ENCODE measurements at places on chromosomes 4 and X.

DNA sequence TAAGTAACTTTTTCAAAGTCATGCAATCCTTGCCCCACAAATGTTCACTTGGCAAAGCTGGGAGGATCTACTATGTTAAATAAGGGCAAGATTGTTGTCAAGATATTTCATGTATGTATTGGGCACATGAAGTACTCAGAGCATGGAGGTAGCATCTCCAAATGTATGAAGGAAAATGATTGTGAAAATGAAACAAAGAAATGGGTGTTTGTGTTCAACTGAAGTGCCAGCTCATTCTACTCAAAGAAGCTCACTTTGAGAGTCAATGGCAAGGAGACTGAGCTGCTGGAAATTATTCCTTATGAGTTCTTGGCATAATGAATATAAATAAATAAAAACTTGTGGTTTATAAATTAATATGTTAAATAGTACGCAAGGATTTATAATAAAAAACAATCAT, 124.5 kb upstream of the ARSJ start:
- DNase-seq: no peak

GRCh38 chr4:170949084-170949483, 859.3 kb upstream of the AADAT start:
- DNase-seq: no peak

DNA sequence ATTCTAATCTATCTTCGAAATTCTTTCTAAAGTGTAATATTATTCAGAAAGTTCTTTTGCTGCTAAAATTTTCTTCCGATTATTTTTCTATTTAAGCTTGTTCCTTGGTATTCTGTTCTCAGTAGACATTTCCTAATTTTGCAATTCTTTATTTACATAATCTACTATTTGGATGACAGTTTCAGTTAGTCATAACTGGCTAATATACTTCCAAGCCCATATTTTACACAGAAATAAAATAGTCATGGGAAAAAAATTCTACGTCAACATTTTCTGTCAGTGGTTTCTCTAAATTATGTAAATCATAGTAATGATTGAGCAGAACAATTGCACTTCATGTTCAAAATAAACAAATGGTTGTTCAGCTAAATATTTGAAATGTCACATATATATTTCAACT, 178.0 kb upstream of the ANKRD50 start:
- DNase-seq: no peak

DNA sequence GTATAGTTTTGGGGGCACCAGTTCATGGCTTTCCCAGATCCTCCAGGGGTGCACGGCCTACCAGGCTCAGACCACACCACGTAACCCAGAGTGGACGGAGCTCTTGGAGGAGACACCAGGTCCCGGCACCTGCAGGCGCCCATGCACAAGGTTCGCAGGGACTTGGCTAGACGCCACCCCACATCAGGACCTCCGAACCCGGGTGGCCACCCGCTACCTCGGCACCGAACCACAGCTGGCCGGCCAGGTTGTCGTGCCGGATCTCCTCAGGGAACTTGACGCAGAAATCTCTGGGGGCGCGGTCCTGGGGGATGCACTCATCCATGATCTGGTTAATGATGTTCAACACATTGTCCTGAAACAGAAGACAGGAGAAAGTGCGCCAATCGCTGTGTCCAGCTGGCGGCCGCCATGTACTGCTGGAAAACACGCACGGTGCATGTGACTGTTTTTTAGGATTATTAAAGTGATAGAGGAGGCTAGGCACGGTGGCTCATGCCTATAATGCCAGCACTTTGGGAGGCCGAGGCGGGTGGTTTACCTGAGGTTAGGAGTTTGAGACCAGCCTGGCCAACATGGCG, 77.1 kb downstream of the ZFYVE28 start:
- no peak for DNase-seq

- DNase-seq: no peak
Measured at GRCh38 chr4:27005905-27006590, 145.4 kb downstream of the STIM2 start.

DNA sequence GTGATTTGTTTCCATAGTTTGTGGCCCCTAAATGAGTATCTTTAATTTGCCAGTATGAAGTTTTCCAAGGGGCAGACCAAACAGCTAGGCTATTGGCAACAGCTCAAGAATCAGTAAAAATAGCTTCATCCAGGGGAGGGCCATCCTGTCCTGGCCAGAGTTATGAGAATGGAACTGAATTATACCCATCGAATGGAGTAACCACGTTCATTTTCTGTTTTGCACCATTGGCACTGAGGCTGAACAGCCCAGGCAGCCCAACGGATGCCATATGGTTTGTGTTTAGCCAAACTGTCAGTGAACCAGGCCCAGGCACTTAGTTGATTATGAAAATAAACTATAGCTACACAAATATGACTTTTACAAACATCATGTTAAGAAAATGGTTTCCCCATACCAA, 17.7 kb upstream of the ASB5 start:
- DNase-seq: no peak

GRCh38 chr4:126560794-126561193, 1072.0 kb upstream of the INTU start:
- DNase-seq: no peak

DNA sequence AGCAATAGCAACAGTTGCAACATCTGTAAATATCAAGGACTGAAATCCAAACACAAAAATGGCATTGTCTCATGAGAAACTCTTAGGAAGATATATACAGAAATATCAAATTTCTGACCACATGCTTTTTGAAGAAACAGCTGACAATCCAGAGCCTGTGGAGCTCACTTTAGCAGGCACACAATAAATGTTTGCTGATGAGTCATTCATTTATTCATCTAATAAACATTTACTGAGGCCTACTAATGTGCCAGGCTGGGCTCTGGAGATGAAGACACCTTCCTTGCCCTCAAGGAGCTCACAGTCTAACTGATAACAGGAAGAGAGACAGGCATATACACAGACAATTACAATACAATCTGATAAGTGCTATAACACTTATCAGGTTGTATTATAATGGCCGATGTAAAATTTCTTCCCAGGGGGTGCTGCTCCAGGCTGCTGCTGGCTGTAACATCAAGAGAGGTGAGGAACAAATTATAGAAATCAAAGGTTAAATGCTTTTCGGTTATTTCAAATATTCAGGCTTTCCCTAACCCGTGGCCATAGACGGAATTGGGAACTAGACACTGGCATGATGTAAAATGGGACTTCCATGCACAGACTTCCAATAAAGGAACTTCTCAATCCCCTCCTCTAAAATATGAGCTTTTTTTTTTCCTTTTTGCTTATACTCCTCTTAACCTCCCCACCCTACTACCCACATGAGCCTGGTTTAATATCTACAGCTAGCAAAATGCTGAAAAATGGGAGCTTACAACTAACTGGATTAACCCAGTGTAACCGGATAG, 16.8 kb upstream of the ZCCHC13 start:
- DNase-seq: no peak

- no peak for DNase-seq
Measured at GRCh38 chrX:1885116-1885515, 270.3 kb downstream of the ASMT start.

DNA sequence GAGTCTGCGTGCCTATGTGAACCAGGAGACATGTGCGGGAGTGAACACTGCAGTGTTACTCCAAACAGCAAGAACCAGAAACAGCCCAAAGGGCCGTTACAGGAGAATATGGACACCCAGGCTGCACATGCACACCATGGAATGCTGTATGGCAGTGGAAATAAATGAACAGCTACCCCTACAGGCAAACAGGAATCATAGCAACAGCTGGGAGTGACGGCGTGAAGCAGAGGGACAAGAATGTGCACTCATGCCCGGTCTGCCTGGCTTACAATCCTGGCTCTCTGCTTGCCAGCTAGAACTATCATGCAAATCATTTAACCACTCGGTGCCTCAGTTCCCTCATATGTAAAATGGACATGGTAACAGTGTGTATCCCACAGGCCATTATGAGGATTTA, 16.6 kb downstream of the GPKOW start:
- DNase-seq: no peak

DNA sequence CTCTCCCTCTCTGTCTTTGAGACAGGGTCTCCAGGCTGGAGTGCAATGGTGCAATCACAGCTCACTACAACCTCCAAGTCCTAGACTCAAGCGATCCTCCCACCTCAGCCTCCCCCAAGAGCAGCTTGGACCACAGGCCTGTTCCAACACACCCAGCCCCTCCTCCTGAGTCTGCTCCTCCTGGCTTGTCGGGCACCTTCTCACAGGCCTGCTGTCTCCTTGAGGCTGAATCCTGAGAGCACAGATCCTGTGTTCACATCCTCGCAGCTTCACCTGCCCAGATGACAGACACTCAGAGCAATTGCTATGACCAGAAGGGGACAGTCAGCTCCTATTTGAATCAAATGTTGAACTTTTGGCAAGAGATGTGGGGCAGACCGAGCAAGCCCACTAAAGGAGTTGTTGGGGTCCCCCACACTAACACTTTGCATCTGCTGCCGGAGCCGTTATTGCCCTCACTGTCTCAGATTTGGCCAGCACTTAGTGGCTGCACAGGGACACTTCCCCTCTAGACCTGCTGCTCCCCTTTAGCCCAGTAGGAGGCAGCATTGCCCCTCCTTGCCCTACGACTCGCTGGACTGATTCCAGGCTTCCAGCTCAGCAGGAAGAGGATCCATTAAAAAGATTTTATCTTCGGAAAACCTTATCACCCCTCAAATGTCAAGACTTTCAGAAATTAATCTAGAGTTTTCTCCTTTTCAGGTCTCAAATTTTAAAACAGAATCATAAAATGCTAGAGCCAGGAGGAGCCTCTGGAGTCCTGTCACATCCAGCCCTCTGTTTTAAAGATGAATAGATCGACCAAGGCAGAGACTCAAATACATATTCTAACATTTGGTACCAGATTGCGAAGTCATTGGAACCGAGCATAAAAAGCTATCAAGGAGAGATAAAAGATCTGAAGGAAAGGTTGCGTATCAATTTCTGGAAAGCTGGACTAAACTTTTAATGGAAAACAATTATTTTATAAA, 113.7 kb downstream of the USP46 start:
- peak; percentile 68 for DNase-seq

- no peak for DNase-seq
Measured at GRCh38 chrX:80578517-80579105, 158.4 kb downstream of the TENT5D start.

- no peak for DNase-seq
Measured at GRCh38 chr4:137529432-137529831, 2.9 kb downstream of the PCDH18 start.

DNA sequence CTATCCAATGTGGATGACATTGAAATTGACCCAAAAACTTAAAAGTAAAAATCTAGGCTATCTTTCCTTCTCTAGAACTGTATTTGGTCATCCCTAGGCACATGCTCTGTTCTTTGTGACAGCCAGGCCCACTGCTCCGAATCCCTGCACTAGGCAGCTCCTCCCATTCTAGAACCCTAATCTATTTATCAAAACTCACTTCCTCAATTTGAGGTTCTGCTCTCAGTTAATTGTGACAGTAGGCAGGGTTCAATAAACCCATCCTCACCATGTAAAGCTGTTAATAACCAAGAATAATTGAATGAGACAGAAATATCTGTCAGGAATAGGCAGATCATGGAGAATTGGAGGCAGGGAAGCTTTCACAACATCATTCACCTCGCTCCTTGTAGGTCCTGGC, 51.9 kb upstream of the IRF2 start:
- no peak for DNase-seq

DNA sequence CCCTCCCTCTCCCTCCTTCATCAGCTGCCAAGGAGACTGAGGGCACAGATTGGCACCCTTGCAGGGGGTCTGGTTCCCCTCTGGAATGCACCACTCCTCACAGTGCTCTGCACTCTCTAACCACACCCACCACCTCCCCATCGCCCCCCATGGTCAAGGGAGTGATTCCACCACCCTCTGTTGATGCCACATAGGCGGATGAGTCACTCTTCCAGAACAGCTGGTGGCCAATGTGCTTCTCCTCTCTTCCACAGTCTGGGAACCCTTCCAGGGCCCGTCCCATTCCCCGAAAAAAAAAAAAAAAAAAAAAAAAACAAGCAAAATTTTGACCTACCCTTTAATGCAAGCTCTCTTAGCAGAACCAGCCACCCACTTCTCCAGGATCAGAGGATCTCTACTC, 341.3 kb upstream of the KLF3 start:
- no peak for DNase-seq

DNA sequence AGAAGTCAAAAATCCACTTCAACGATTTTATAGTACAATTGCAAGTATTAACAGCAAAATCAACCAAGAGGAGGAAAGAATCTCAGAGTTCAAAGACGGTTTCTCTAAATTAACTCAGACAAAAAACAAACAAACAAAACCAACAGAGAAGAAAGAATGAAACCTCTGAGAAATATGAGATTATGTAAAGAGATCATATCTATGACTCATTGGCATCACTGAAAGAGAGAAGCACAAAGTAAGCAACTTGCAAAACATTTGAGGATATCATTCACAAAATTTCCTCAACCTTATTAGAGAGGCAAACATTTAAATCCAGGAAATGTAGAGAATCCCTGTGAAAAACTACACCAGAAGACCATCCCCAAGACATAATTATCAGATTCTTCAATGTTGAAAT, 370.4 kb downstream of the INPP4B start:
- DNase-seq: no peak

DNA sequence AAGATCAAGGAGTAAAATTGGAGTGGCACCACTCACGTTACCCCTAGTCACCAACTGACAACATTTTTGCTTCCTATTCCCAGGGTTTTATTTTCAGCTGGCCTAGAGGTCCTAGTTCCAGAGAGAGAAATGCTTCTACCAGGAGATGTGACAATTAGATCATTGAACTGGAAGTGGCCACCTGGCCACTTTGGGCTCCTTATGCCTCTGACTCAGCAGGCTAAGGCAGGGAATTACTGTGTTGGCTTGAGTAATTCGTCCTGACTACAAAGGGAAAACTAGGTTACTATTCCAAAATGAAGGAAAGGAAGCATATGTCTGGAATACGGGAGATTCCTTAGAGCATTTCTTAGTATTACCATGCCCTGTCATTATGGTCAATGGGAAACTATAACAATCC, 831.6 kb upstream of the NDST4 start:
- DNase-seq: no peak

- no peak for DNase-seq
Measured at GRCh38 chr4:79913581-79913980, 159.4 kb downstream of the ANTXR2 start.

GRCh38 chr4:32748498-32748897, 2028.3 kb downstream of the PCDH7 start:
- no peak for DNase-seq

DNA sequence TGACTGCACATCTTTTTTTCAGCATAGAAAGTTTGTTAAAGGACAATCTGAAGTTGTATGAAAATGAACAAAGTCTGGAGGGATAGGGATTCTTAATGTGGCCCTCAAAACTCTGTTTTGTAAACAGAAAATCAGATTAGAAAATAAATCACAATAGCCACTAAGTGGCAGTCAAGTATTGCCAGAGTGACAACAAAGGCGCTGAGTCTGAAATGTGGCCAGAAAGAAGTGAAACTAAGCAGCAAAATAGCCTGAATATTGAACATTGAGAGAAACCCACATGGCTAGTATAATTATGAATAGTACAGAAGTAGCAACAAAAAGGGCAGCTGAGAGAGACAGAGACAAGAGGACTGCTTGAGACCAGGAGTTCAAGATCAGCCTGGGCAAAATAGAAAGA, 81.1 kb upstream of the CT45A1 start:
- DNase-seq: no peak

- DNase-seq: no peak
Measured at GRCh38 chrX:107565015-107565414, 63.3 kb upstream of the PRPS1 start.
